ENCODE measurements at places on chromosomes 2 and 18. TPM values are rescaled to one million over a fixed set of nuclear protein-coding genes. Genes with fewer than 3 reads are reported as not detected.

DNA sequence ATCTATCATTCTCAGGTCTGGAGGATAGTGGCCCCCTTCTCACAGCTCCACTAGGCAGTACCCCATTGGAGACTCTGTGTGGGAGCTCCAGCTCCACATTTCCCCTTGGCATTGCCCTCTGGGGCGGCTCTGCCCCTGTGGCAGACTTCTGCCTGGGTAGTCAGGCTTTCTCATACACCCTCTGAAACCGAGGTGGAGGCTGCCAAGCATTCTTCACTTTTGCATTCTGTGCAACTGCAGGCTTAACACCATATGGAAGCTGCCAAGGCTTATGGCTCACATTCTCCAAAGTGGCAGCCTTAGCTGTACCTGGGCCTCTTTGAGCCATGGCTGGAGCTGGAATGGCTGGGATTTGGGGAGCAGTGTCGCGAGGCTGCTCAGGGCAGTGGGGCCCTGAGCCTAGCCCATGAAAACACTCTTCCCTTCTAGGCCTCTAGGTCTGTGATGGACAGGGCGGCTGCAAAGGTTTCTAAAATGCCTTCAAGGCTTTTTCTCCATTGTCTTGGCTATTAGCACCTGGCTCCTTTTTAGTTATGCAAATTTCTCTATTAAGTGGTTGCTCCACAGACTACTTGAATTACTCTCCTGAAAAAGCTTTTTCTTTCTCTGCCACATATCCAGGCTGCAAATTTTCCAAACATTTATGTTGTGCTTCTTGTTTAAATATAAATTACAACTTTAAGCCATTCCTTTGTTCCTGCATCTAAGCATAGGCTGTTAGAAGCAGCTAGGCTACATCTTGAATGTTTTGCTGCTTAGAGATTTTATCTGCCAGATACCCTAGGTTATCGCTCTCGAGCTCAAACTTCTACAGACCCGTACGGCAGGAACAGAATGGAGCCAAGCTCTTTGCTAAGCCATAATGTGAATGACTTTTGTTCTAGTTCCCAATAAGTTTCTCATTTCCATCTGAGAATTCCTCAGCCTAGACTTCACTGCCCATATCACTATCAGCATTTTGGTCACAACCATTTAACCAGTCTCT lies 206.5 kb downstream of the CPS1 start:
- no peaks in the 10 kb centered on the region for H3K4me1 ChIP-seq
- H3K36me3 ChIP-seq = no peaks in the 10 kb centered on the region
- no peak overlapping the region for H3K4me3 ChIP-seq
- H3K27me3 ChIP-seq = no peaks in the 10 kb centered on the region
- no peak overlapping the region for H3K27ac ChIP-seq
- DNase-seq = no peak

DNA sequence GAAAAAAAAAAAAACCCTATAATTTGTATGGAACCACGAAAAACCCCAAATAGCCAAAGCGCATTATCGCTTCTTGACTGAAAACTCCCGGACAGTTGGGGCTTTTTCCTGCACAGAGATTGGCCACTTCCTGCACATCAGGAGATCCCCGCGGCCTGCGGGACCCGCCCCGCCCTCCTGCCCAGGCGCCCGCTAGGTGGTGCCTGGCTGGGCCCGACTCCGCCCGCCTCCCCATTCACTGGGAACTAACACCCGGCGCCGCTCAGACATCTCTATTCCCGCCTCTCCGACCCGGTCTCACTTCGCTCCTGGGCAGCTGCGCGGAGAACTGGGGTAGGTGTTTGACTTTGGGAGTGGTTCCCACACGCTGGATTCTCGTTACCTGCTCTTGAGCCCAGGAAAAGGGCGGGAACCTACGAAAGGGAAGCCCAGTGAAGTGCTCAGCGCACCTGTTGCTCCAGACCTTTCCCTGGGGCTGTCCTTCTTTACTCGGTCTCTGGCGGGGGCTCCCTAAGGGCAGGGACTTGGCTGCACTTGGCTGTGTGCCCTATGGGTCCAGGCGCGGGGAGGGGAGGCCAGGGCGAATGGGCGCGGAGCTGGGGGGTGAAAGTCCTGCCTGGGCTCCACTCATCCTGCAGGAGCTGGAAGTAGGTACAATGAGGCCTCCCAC lies at the start of gene HMSD:
HMSD (plus strand) TSS at position 234 of the 670 bp plus-strand sequence. CDS start 4,155 bp downstream, outside the sequence.
- peak within 1 kb of the TSS; percentile 16 for H3K27ac ChIP-seq
- peaks cover 23% of the 10 kb centered on the region for H3K27me3 ChIP-seq
- H3K36me3 ChIP-seq = peaks cover 6% of the 10 kb centered on the region
- H3K4me3 ChIP-seq = peak within 1 kb of the TSS; percentile 75
- peak; percentile 71 for DNase-seq
- peaks cover 34% of the 10 kb centered on the region for H3K4me1 ChIP-seq

DNA sequence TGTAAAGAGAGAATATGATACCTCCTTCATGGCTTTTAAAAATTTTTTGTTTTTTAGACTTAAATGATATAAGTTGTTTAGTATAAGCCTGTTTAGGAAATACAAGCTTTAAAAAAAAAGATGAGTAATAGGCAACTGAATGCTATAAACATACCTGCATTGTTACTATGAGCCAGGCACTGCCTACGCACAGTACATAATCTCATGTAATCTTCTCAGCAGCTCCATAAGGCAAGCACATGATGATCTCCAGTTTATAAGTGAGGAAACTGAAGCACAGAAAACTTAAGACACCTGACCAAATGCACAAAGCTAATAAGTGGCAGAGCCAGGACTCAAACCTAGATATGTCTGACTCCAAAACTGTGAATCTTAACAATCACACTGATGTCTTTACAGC lies 156.3 kb upstream of the SLC1A4 start:
- no peaks in the 10 kb centered on the region for H3K36me3 ChIP-seq
- H3K4me3 ChIP-seq = no peak overlapping the region
- H3K4me1 ChIP-seq = peaks cover 21% of the 10 kb centered on the region
- H3K27me3 ChIP-seq = peaks cover 7% of the 10 kb centered on the region
- no peak for DNase-seq

GRCh38 chr2:160278879-160279177 lies 78.8 kb upstream of the ITGB6 start:
- H3K36me3 ChIP-seq = peaks cover 76% of the 10 kb centered on the region
- H3K27me3 ChIP-seq = no peaks in the 10 kb centered on the region
- no peak overlapping the region for H3K4me3 ChIP-seq
- H3K27ac ChIP-seq = no peak overlapping the region
- H3K4me1 ChIP-seq = peaks cover 29% of the 10 kb centered on the region

- H3K4me1 ChIP-seq = peaks cover 4% of the 10 kb centered on the region
- no peak for DNase-seq
- no peak overlapping the region for H3K4me3 ChIP-seq
- peaks cover 20% of the 10 kb centered on the region for H3K27me3 ChIP-seq
- H3K27ac ChIP-seq = no peak overlapping the region
- H3K36me3 ChIP-seq = no peaks in the 10 kb centered on the region
Observed at GRCh38 chr18:3492721-3493120, 42.7 kb downstream of the TGIF1 start.

GRCh38 chr2:214401580-214401979 lies 9.3 kb upstream of the VWC2L start:
- no peaks in the 10 kb centered on the region for H3K27me3 ChIP-seq
- H3K27ac ChIP-seq = no peak overlapping the region
- no peaks in the 10 kb centered on the region for H3K36me3 ChIP-seq
- H3K4me3 ChIP-seq = no peak overlapping the region

ALPP gene
- not detected for total RNA-seq

MAL gene
- total RNA-seq = 202 TPM

FTCDNL1 gene
- 1.3 TPM for total RNA-seq
